Hippocampal formation (tissue), 2 donors: ENCODE measurements at places on chromosomes 4 and X.

DNA sequence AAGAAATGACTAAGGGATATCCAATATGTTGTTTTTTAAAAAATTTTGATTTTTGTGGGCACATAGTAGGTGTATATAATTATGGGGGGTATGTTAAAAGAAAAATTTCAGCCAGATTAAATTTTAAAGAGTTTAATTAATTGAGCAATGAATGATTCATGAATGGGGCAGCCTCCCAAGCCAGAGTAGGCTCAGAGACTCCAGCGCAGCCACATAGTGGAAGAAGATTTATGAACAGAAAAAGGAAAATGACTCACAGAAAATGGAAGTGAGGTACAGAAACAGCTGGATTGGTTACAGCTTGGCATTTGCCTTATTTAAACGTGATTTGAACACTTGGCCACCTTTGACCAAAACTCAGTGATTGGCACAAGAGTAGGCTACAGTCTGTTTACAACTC lies 91.7 kb downstream of the SPATA18 start:
- no peak for DNase-seq

DNA sequence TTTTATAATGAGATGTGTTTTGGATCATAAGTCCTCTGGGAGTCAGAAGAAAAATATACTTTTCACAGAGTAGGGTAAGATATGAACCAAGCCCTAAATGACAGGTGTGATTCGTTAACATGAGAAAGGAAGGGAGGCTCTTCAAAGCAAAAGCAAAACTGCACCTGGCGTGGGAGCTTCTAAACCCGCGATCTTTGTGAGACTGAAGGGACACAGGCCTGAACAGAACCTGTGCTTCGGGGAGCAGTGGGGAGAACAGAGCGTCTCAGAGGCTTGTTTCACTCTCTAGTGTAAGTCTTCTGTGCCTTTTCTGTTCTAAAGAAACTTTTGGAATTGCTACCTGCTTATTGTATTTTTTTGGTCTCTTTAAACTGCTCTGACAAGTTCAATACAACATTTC lies 30.2 kb upstream of the CYP4V2 start:
- DNase-seq: no peak

- no peak for DNase-seq
Observed at GRCh38 chr4:11198516-11199305, 230.0 kb downstream of the HS3ST1 start.

GRCh38 chr4:121758925-121759568 lies 5.9 kb downstream of the SMIM43 start:
- no peak for DNase-seq

DNA sequence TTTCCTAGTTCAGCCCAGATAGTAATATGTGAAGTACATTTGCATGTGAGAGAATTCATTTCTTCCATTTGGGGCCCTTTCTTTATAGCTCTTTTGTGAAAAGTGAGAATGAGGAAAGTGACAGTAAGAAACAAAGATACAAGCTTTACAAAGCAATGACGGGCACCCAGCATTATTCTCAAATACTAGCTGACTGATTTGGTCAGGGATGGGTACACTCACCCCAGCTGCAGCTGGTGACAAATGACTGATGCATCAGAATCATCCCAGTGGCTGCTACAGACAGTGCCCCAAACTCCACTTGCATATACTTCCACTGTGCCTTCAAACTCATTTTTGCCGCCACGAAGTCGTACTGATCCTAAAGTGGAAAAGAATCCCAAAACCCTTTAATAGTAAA lies 14.8 kb downstream of the PRSS12 start:
- no peak for DNase-seq

DNA sequence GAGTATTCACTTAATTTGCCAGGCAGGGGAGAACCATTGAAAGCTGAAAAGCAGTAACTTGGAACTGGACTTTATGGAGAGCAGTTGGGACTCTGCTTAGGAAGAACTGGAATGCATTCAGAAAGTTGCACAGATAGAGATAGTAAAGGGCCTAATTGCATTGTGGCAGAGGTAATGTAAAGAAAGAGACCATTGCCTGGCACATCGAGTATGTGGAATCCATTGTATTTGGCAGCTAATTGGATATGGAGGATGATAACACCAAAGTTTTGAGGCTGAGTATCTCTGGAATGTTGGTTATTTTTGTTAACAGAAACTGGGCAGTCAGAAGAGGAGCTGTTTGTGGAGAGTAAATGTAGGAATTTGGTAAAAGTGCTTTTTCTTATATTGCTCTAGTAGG lies 169.9 kb downstream of the BMPR1B start:
- no peak for DNase-seq
